ENCODE measurements at places on chromosomes 1 and 21.

DNA sequence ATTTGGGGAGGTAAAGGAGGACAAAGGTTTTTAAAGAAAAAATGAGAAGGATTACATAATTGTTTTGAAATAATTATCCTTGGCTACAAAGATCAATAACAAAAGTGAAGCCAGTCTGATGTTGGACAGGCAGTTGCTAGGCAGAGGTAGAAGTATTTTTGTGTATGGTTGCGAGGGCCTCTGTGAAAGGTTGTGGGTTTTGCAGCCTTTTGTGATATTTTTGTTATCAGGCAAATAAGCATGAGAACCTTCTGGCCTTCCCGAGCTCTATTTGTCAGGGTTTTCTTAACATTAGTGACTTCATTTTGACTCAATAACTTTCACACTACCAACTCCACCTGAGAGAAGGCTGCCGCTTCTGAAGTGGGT lies 39.2 kb downstream of the CAPN9 start:
- peak; percentile 15 for DNase-seq

DNA sequence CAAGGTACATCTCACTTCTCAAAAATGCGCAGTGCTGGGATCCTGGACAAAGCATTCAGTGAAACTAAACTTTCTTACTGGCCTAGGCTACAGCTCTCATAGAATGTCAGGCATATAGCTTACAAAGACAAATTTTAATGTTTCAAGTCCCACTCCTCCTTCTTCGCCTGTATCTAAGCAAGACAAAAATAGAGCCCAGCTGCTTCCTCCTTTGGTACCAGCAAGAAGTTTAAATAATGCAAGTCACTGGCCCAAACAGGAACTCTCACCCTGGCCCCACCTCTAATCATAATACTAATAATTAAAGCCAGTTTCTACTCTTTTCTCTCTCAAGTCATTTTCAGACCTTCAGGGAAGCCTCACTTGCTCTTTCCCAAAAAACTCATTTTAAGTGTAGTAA lies 1267.9 kb downstream of the MRPL39 start:
- no peak for DNase-seq

DNA sequence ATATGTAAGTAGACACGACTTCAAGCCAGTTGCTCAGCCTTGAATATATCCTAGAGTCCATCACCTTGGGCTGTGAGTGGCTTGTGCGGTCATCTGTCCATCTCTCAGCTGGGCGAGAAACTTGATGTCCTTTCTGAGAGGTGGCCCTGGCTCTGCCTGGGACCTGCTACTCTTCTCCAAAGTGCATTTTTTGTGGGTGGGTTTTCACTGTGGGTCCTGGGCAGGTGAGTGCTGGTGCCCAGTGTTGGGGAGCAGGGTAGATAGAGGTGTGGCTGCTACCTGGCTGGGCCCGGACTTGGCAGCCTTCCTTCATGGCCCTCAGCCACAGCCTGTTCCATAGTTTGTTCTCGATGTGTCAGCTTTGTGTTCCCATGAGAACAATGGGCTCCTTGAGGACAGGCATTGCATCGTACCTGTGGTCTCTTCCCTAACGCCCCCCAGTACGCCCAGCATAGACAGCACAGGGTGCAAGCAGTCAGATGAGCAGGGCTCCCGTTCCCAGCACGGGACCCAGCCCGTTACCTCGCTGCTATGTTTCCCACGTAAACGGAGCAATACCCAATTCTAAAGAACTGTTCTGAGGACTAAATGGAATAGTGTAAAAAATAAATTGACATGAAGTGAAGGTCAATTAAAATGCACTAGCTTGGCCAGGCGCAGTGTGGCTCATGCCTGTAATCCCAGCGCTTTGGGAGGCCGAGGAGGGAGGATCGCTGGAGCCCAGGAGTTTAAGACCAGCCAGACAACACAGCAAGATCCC lies 877 bp upstream of the SLX9 start:
- DNase-seq, result no peak

- DNase-seq, result no peak
Measured at GRCh38 chr1:236471653-236472052, 52.1 kb upstream of the LGALS8 start.

DNA sequence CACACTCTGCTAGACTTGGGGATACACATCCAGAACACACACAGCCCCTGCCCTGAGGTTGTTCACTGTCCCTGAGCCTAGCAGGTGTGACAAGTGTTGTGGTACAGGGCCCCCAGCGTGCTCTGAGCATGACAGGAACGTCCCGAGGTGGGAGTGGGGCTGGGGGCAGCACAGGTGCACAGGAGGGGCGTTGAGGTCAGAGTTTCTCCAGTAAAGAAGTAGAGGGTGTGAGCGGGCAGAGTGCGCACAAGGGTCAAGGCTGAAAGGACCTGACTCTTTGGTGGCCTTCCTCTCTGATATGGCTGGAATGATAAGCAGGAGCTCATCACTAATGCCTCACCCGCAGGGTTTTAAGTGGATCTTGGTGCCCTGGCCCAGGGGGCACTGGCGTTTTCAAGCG lies 1.3 kb upstream of the FALEC start:
- DNase-seq, result no peak

DNA sequence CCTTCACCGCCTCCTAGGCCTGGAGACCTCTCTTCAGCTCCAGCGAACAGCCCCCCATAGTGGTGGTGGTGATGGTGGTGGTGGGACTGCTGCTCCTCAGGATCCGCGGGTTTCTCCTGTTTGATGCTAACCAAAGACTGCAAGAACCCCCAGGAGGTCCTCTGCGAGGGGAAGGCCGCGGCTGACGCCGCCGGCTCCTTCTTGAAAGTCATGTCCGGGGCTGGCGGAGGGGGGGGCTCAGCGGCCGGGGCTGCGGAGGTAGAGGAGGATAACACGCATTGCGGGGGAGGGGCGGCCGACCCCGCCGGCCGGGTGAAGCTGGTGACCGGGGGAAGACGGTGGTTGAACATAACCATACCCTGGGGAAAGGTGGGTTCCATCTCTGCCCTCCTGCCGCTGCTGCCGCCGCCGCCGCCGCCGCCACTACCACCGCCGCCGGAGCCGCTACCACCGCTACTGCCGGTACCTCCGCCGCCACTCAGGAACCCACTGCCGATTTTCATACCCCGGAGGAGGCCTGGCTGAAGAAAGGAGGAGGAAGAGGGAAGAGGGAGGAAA lies 554 bp downstream of the ZNF281 start:
- peak; percentile 54 for DNase-seq

- peak; percentile 69 for DNase-seq
Measured at GRCh38 chr1:221708987-221709386, 32.9 kb downstream of the DUSP10 start.

DNA sequence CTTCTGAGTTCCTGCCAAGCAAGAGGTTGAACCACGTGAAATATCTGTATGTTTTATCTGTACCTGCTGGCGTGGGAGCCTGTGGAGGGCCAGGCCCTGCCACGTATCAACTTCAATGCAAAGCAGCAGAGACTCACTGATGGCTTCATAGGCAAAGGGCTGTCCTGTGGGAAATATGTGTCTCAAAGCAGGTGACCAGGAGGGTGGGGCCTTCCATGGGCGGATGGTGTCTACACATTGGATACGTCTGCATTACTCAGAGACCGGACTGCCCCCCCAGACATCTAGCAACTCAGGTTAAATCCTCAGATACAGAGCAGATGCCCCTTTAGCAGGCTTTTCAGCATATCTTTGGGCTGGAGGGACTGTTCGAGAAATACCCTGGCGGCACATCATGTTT lies 210.8 kb upstream of the C1orf174 start:
- no peak for DNase-seq

- DNase-seq, result peak; percentile 81
Measured at GRCh38 chr1:26853156-26853555, 9.8 kb upstream of the SFN start.

DNA sequence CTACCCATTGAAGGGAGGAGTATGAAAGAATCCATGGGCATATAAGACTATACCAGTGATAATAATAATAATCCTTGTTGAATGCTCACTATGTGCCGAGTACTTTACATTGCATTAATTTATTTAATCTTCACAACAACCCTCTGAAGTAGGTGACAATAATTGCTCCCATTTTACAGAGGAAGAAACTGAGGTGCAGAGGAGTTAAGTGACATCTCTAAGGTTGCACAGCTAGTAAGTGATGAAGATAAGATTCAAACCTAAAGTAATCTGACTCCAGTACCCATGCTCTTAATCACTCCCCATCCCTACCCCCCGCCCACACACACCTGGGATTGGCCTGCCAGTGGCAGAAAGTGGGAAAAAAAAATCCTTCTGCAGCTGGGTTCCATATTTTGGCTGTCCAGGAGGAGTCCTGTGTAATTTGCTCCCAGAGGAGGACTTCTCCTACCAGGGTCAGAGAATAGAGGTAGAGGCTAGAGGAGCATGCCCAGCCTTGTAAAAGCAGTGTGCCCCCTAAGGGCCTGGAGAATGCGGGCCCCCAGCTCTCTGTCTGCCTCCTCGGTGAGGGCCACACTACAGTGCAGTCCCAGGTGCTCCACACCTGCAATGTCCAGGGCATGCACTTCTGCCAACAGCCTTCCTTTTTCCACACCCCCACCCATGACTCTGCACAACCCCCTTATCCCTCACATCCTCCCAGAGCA lies 57.8 kb downstream of the TMEM53 start:
- DNase-seq, result no peak

- no peak for DNase-seq
Measured at GRCh38 chr1:201026234-201026633, 2.7 kb upstream of the KIF21B start.

DNA sequence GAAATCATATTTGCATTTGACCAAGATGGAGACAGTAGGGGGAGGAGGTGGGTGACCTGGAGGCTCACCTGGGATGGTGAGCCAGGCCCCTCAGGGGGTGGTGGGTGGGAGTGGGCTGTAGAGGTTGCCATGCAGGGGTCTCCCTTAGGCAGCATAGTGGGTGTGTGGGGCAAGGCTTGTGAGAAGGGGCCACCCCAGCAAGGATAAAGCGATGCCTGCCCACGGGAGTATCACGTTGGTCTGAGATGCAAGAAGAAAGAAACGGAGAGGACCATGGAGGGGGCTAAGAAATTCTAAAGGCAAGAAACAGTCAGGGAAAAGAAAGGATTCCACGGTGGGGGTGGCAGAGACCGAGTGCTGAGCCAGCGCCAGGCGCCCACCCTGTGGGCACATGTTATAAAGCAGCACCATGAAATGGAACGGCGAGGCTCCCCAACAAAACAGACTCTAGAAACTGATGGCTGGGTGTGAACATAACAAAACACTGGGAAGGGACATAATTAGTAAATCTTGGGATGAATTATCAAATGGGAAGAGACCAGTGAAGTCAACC lies 11.7 kb upstream of the C2CD2 start:
- DNase-seq, result no peak

- DNase-seq, result no peak
Measured at GRCh38 chr1:36554323-36554628, 71.6 kb upstream of the CSF3R start.

DNA sequence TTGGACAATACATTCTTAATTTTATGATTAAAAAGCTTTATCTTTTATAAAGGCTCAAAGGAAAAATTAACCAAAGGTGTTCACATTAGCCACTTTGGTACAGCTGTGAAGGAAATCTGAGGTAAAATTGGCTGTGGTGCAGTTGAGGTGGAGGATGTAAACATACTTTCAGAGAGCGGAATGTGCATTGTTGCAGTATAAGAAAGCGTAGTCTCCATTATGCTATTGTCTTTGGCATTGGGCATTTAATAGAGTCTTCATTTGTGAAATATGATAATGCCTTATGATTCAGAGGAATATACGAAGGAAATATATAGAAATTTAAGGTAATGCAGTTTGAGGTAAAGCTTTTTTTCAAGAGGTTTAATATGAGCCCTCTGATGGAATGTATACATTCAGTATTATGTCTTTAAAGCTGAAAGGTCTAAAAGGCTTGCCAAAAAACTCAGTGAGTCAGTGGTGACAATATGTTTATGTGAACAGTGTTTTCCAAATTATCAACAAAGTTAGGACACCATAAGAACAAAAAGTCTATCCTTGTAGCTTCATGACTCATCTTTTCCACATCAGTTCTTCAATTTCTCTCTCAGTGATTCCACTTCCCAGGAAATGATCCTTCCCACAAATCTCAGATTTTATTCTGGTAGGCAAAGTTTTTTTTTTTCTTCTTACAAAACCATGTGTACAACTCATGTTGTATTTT lies 26.9 kb upstream of the DDR2 start:
- DNase-seq, result no peak

- DNase-seq, result no peak
Measured at GRCh38 chr21:42737951-42738590, 84.7 kb downstream of the PDE9A start.

- DNase-seq, result no peak
Measured at GRCh38 chr1:168320800-168321450, 40.2 kb downstream of the TBX19 start.

GRCh38 chr1:201140235-201140940 lies 13.4 kb upstream of the ASCL5 start:
- DNase-seq, result no peak

DNA sequence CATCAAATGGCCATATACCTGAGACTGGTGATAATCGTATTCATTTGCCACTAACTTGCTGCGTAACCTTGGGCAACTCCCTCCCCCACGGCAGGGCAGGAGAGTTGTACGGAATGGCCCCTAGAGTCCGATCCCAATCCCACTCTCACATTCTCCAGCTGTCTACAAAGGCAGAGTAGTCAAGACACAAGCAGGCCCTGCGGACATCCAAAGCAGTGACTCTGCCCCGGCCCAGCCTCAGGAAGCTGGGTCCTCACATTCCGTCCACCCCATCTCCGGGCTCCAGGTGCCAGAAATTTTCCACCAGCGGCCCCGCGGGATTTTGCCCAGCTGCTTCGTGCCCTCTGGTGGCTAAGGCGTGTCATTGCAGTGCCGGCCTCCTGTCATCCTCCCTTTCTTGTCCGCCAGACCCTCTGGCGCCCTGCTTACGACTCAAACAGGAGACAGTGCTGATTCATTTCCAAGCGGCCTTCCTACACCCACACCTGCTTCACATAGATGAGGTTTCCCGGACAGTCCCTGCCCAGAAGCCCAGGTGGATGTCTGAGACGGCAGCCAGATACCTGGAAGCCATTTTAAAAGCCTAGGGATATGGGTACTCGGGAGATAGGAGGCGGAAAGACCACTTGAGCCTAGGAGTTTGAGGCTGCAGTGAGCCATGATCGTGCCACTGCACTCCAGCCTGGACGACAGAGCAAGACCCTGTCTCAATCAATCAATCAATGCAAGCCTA lies 2.9 kb upstream of the S100A2 start:
- peak; percentile 82 for DNase-seq

- DNase-seq, result no peak
Measured at GRCh38 chr1:8854240-8854639, 24.2 kb downstream of the ENO1 start.

DNA sequence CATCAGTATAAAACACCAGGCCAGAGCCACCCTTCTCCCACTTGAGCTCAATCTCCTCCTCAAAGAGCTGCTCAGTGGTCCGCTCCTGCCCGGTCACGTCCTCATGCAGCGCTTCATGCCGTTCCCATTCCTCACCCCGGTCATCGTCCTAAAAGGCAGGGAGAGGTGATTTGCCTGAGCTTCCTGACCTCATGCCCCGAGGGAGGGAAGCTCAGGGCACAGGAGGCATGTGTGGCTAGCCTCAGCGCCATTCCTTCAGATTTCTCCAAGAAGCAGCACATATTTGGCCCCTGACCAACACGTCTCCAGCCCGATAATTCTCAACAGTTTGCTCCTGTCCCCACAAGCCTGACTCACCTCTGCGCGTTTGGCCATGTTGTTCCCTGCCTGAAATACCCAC lies 4.2 kb upstream of the GPN2 start:
- DNase-seq, result no peak

All from GM12865 (cell line).